NT2/D1 (cell line): ENCODE measurements at places on chromosomes 1 and 21.

DNA sequence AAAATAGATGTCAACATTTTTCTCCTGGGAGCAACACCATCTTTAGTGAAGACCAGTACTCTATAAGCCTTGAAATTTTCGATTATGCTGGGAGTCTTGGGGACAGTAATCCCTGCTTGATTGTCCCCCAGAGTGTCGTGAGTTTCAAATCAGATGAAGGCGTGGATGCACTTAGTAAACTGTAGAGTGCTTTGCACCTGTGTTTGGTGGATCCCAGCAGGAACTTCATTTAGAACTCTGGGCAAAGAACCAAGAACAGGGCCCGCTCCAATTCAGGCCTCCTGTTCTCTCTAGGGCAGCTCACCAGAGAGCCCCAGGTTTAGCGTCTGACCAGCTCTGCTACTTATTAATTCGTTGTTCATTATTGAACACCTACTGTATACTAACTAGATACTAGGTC lies 1.5 kb downstream of the GPX7 start:
- no peak for DNase-seq

DNA sequence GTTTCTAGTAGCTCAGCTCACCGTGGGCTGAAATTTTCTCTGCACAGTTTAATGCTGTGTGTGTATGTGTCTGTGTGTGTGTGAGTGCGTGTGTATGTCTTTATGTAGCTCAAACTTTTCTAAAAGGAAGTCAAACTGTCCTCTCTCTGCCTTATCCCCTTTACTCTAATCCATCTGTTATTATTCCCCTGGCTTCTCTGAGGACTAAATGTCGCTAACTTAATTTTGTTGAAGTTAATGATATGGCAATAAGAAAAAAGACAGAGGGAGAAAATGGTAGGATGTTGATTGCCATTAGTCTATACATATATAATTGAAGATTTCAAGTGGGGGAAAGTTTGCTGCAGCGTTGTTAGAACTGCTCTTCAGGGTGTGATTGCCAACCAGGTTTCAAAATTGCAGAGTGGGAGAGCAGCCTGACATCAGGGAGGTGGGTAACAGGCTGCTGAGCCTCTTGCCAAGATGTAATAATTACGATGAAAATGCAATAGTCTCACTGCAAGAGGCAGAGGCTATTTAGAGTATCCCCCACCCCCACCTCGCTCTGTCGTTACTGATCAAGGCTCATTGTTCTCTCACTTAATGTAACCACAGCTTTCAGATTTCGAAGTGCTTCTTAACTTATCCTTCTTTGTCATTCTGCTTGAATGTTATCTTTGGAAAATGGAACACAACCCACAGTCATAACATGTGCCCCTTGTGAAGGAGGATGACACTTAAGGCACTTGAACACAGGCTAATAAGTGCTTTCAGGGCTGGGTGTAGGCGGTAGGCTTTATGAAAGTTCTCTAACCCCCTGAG lies 559.0 kb upstream of the PLXNA2 start:
- DNase-seq: no peak

GRCh38 chr1:19315378-19316198 lies 3.5 kb downstream of the SLC66A1 start:
- DNase-seq: no peak

GRCh38 chr1:244414543-244414942 lies 37.2 kb downstream of the ADSS2 start:
- DNase-seq: no peak

- no peak for DNase-seq
Observed at GRCh38 chr1:248821101-248821500, 4.6 kb downstream of the SH3BP5L start.

DNA sequence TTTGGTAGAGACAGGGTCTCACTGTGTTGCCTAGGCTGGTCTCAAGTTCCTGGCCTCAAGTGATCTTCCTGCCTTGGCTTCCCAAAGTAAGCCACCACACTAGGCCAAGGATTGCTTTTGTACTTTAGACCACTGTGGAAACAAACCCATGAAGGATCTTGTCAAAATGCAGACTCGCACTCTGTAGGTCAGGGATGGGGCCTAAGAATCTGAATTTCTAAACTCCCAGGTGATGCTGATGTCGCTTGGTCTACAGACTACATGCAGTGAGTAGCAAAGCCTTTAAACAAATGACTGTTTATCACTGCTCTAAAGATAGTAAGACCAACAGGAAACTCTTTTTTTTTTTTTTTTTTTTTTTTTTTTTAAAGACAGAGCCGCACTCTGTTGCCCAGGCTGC lies 54.1 kb upstream of the MUTYH start:
- no peak for DNase-seq

- peak; percentile 28 for DNase-seq
Observed at GRCh38 chr1:32394890-32395432, 720 bp upstream of the BSDC1 start.

- no peak for DNase-seq
Observed at GRCh38 chr1:63407002-63407401, 39.6 kb downstream of the ALG6 start.
